ENCODE measurements at places on chromosomes 1 and 21. TPM values are rescaled to one million over a fixed set of nuclear protein-coding genes. Genes with fewer than 3 reads are reported as not detected.

GUCA2B gene
- not detected for total RNA-seq

CCDC27 gene
- not detected for total RNA-seq

FAM72C gene
- total RNA-seq, result not detected

SMYD3 gene
- total RNA-seq, result 53.1 TPM

CFAP45 gene
- 0.27 TPM for total RNA-seq

LRRC38 gene
- total RNA-seq, result not detected

MPL gene
- not detected for total RNA-seq

MYOG gene
- not detected for total RNA-seq

AMY1A gene
- total RNA-seq, result not detected

CACNA1E gene
- not detected for total RNA-seq

TTC24 gene
- not detected for total RNA-seq

MROH7 gene
- total RNA-seq, result 0.27 TPM

TDRD5 gene
- total RNA-seq, result not detected
